GOT3 (cell line): ENCODE measurements at places on chromosomes 11 and 22.

- no peak for DNase-seq
These were observed 2.3 kb downstream of the PRR33 start for GRCh38 chr11:1889224-1889930.

GRCh38 chr11:2944530-2944929, 15.3 kb upstream of the PHLDA2 start:
- no peak for DNase-seq

GRCh38 chr22:44755956-44756361, 3.6 kb downstream of the ARHGAP8 start:
- DNase-seq = no peak

- no peak for DNase-seq
These were observed 121.5 kb downstream of the MAML2 start for GRCh38 chr11:96221244-96222070.

GRCh38 chr11:86849679-86850078, 49.3 kb downstream of the PRSS23 start:
- no peak for DNase-seq

DNA sequence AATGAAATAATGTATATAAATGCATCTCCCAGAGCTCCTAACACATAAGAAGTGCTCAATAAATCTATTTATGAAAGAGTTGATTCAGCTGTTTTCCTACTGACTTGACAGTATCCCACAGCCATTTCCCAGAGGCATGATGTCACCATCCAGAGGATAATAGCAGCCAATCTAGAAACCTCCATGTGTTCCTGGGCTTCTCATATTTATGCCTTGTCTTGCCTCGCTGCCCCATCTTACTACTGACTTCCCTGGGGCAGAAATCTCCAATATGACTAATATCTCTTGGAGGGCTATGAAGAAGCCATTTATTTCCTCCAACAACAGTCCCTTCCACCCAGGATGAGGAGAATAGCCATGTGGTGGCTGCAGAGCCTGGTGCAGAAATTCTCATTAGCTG, 115.4 kb upstream of the NAV2 start:
- no peak for DNase-seq

DNA sequence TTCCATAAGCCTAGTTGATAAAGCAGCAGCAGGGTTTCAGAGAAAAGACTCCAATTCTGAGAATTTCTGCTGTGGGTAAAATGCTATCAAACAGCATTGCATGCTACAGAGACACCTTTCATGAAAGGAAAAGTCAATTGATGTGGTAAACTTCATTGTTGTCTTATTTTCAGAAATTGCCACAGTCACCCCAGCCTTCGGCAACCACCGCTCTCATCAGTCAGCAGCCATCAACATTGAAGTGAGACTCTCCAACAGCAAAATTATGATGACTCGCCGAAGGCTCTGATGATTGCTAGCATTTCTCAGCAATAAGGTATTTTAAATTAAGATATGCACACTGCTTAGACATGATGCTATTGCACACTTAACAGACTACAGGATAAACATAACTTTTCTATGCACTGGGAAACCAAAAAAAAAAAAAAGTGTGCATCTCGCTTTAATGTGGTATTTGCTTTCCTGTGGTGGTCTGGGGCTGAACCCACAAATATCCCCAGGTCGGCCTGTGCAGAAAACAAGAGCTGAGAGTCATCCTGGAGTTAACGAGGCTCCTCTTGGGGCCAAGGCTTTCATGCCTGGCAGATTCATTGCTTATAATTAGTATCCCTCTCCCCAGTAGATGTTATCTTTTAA, 192.1 kb downstream of the CTTN start:
- DNase-seq = no peak

GRCh38 chr11:72084076-72084475, 3.4 kb downstream of the LRRC51 start:
- no peak for DNase-seq

GRCh38 chr11:64553554-64554201, 37.3 kb upstream of the SLC22A12 start:
- no peak for DNase-seq

DNA sequence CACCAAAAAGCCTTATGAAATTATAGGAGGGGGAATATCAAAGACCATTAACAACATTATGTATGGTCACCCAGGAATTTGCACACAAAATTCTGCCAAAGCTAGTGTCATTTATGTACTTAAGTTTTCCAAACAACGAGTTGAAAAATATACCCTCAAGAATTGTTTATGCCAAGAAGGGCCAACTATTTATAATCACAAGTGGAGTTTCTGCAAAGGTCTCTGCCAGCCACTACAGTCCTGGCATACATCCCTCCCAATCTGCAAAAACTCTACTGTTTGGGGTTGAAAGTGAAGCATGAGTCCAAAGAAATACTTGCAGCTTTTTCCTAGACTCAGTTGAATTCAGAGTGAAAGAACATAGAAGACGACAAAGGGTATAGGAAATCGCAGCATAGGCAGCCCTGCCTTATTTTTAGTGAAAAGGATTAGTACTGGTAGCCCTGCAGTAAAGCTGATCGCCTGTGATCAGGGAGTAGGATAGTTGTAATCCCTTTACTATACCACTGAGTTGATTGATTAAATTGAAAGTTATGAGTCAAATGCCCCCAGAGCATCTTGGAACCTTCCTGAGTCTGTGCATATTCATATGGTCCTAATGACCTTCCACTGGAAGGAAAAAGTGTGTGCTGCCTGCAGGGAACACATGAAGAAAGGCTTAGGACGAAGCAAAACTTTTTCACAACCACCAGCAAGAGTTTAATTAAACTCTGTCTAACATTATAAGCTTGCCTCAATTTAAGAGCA, 144.0 kb downstream of the SPON1 start:
- no peak for DNase-seq

DNA sequence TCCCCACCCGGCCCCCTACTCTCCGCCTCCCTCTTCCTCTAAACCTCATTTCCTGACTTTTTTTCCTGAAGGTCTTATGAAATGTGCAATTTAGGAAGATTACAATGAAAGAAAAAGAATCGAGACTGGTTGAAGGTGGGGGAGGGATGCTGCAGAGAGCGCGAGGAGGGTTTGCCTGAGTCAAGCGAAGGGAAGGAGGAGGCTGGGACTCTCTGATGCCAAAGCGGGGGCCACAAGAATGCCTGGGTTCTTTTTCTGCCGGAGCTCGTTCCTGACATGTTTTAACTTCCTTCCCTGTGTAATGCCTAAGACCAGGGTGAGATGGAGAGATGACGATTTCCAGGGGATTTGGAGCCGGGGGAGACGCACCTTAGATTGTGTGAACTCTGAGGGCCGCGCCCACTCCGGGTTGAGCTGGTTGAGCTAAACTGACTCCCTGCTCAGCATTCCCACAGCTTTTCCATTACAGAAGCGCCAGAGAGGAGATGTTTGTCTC, 270.5 kb upstream of the SORL1-AS1 start:
- no peak for DNase-seq
